Sciatic nerve (tissue), 2 donors: ENCODE measurements at places on chromosomes 11 and 22.

DNA sequence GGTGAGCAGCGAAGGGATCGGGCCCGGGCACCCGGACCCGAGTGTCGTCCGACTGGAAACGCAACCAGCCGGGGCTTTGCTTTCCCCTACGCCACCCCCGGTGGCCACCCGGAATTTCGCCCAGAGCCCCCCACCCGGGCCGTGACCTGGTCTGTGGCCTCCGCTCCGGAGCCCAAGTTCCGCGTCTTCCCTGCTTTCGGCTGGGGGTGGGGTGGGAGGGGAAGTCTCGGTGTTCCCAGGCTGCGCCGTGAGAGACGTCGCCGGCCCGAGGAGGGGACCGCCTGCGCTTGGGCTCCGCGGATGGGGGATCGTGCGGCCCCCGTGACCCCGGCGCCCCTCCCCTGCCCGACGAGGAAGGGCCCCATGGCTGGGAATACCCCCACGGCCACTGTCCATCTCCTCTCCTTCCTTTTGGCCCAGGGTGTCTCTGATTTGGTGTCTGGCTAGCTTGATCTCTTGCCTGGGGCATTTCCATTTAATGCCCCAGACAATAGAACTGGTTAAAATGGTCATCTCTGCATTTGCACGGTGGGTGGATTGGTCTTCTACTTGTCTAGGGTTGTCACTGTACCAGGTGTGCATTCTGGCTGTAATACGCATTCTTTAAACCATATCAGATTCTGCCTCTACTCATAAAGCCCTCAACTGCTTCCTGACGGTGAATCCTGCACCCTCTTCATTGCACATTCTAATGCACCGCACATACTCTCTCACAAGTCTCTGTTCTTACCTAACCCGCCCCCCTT lies 789 bp downstream of the SIK2 start:
- DNase-seq: no peak

DNA sequence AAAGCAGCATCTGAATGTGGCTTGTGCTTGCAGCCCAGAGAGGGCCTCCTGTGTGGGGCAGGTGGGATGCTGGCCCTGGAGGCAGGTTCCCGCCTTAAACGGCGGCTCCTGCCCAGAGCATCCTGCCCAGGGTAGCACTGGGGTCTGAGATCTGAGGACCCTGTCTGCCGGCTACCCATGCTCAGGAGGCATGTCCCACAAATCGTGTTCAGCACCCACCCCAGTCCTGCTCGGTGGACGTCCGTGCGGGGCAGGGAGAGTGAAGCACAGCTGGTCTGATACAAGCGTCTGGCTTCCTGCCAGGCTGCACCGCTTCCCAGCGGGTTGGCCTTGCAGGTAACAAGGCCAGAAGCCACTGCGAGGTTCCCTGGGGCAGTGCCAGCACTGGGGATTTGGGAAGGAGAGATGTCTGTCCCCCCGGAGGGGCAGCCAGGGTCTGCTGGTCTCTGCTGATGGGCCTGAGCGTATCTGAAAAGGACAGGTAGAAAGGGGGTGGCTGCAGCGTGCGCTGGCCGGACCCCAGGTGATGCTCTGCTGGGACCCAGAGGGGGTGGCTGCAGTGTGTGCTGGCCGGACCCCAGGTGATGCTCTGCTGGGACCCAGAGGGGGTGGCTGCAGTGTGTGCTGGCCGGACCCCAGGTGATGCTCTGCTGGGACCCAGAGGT lies 3.6 kb downstream of the TRABD start:
- no peak for DNase-seq

DNA sequence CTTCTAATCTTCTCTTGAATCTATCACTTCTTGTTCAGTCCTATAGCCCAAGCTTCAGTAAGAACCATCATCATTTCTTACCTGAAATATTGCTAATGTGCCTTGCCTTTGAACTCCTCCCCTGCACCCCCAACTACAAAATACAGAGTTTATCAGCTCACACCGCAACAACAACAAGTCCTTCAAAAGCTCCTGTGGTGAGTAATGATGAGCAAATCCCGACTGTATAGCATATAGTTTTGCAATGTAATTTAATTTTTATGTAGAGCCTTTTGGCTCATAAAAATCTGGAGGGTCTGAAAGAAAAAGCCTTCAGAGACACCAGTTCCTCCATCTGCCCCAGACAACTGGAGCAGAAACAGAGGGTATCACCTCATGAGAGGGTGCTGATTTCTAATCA lies 124.7 kb downstream of the ARHGAP32 start:
- no peak for DNase-seq

DNA sequence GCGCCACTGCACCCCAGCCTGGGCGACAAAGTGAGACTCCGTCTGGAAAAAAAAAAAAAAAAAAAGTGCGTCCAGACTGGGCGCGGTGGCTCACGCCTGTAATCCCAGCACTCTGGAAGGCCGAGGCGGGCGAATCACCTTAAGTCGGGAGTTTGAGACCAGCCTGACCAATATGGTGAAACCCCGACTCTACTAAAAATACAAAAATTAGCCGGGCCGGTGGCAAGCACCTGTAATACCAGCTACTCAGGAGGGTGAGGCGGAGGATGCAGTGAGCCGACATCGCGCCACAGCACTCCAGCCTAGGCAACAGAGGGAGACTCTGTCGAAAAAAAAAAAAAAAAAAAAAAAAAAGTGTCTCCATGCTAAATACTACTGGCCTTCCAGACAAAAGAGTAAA lies 1.3 kb downstream of the USP28 start:
- DNase-seq: no peak
